ENCODE measurements at places on chromosomes 4 and X.

GRCh38 chrX:95950679-95951078 is 734.0 kb upstream of the DIAPH2 start:
- DNase-seq = no peak

DNA sequence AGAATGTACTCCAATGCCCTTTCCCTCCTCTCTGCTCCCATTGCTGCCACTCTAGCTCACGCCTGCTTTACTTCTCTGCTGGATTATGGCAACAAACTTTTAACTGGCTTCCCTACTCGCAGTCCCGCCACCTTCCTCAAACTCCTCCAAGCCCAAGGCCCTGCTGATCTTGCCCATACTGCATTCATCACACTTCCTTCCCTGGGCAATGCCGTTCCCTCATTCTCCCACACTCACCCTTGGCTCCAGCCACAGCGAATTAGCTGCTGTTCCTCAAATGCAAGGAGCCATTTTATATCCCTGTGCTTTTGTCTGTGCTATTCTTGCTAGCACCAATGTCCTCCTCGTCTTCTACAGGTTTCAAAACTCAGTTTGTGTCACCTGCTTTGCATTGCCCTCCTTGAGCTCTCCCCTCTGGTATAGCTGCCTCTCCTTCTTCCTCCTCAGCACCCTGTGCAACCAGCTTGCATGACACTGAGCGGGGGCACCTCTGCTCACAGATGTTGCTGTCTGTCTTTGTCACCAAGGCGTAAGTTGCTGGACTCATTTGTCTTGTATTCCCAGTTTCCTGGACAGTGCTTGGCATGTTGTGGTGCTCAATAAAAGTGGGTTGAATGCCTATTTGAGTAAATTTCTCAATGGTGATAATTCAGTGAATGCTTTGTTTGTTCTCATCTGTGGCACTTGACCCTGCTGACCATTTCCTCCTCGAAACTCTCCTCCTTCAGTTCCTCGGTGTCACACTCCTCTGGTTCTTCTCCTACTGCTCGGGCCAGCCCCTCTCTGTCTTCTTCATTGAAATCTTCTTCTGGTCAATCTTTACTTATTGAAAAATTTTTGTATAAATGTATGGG is 22.4 kb upstream of the MGST2 start:
- no peak for DNase-seq

GRCh38 chr4:8831221-8832112 is 40.2 kb downstream of the HMX1 start:
- peak; percentile 0 for DNase-seq

GRCh38 chr4:24671849-24672248 is 87.5 kb upstream of the DHX15 start:
- no peak for DNase-seq

DNA sequence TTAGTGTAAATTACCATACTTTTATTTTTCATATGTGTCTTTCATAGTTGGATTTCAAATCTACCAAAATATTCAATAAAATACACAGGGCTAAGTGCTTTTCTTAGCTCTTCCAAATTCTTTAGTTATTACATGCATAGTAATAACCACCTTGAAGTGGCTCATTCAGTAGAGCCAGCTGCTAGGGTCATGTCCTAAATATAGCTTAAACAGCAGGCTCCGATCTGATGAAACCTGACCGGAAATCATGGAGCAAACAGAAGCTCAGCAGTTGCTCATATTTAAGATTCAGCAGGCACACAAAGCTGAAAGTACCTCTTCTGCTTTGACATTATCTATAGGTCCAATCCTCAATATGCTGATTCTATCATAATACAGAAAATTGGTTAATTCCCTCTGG is 1470.4 kb downstream of the ADGRL3 start:
- DNase-seq = no peak

DNA sequence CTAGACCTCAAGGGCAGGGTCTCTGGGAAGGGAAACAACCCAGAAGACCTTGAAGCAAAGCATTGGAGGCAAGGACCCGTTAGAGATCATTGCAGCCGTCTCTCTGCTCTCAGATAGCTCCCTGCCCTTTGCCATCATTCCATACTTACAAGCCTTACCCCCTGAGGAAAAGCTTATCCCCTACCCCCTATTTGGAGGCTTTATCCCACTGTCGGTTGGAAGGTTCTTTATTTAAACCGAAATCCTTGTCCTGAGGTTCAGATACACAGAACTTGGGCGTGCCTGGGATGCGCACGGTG is 84.4 kb downstream of the EFNB1 start:
- no peak for DNase-seq

GRCh38 chrX:9569876-9570301 is 105.0 kb downstream of the TBL1X start:
- DNase-seq = no peak

DNA sequence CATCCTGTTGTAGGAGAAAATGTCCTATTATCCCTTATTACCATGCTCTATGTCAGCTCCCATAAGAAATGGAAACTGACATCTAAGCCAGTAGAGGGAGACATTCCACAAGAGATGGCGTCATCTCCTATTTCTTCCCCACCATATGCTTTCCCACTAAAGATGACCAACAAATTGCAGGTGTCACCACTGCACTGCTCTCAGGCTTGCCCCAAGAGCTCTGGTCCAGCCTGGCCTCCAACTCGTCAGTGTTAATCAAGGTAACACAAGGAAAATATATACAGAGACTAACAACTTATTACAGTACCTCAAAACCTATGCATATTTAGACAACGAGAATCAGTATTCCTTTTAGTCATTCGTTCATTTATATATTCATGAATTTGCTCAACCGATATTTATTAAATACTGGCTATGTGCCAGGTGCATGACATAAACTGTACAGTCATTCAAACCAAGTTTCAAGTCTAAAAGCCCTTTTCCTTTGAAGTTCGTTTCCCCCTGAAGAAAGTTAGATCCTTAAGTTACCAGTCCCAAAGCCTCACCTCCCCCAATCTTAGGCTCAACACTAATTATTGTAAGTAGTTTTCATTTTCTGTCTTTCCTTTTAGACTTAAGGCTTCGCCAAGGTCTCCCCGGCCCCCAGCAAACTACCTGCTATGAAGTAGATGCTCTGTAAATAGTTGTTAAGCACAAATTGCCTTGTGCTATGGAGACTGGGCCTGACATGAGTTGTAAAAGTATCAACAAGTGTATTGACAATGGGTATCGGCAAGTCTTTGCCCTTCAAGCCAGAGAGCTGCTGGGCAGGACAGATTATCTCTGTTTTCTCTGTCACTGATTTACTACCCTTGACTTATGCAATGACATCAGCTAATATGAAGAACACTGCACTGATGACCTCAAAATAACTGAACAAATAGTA is 3.1 kb upstream of the FGB start:
- DNase-seq = peak; percentile 8

DNA sequence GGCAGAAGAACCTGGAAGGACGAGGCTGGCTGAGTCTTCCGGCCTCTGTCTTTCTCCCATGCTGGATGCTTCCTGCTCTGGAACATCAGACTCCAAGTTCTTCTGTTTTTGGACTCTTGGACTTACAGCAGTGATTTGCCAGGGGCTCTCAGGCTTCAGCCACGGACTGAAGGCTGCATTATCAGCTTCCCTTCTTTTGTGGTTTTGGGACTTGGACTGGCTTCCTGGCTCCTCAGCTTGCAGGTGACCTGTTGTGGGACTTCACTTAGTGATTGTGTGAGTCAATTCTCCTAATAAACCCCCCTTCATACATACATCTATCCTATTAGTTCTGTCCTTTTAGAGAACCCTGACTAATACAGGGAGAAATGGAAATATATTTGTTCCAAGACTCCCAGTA is 265.8 kb downstream of the PCDH18 start:
- no peak for DNase-seq

Measured in transverse colon (tissue), 4 donors.